ENCODE measurements at places on chromosomes 11 and 22.

- no peak for DNase-seq
Observed at GRCh38 chr22:20194681-20195593, 44.1 kb upstream of the CCDC188 start.

GRCh38 chr22:46082633-46083032 is 67.7 kb upstream of the PPARA start:
- no peak for DNase-seq

- no peak for DNase-seq
Observed at GRCh38 chr11:107736546-107736945, 24.7 kb upstream of the SLN start.

DNA sequence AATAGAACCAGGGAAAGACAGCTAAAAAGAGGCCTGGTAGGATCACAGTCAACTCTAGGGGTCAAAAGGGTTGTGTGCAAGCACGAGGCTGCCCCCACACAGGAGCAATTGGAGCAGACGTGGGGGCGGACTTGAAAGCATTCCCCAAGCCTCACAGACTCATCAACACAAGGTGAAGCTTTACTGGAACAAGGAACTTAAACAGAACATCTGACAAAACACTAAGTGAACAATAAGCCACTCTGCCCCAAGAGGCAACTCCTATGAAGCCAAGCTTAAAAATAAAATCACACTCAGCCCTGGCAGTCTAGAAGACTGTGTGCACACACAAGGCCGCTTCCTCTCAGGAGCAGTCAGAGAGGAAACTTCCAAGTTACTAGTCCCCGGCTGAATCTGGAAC is 32.2 kb upstream of the TEAD1 start:
- no peak for DNase-seq

GRCh38 chr22:50081426-50082196 is 3.6 kb downstream of the MLC1 start:
- peak; percentile 11 for DNase-seq

GRCh38 chr11:128232588-128232987 is 354.8 kb downstream of the ETS1 start:
- DNase-seq = no peak

GRCh38 chr11:32918427-32918826 is 25.8 kb downstream of the QSER1 start:
- no peak for DNase-seq

DNA sequence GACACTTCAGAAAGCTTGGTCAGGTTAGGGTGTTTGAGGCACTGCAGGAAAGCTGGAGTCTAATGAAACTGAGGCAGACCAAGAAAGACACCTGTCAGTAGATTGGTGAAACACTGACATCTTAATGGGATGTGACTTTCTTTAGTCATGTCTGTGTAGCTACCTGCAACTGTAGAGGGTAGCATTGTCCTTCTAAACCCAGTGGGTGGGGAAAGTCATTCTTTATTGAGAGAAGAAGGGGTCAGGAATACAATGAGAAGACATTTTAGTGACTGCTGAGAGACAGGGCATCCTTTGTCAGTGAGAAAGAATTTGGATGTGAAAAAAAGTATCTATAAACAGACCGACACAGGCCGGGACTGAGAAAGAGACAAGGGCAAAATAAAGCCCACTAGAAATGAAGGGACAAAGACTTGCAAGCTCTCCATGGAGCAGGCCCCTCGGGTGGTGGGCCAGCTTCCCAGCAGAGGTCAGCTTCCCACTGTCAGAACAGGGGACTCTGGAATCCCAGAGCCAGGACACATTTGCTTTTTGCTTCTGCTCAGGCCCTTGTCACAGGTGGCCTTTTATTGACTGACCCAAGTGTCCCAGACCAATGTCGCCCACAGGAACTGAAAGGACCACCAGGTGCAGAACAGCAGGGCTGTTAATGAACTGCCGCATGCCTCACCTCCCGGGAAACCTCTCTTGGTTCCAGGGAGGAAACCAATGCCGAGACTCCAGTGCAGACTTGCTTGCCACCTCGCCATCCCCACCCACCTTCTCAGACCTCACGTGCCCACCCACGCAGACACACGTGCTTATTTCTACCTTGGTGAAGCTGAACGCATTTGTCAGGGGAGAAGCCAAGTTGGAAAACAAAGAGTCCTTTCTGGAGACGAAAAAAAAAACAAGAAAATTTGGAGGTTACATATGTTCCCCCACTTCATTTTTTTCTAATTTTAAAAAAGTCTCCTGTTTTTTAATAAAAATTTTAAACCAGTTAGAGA is 212.8 kb downstream of the TENM4 start:
- no peak for DNase-seq

DNA sequence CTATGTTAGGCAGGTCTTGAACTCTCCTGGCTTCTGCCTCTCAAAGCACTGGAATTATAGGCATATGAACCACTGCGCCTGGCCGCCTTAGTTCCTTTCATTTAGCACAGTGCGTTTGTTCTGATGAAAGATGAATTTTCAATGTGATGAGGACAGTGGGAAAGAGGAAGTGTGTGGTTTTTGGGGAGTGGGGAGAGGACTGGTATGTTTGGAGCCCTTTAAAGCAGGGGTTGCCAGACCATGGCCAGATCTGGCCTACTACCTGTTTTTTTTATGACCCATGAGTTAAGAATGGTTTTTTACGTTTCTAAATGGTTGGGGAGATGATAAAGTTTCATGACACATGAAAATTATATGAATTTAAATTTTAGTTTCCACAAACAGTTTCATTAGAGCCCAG is 12.5 kb downstream of the ATXN10 start:
- DNase-seq = no peak

- no peak for DNase-seq
Observed at GRCh38 chr11:36404831-36405230, 105.2 kb downstream of the TRAF6 start.

GRCh38 chr11:95968585-95968984 is 44.7 kb upstream of the MTMR2 start:
- no peak for DNase-seq

DNA sequence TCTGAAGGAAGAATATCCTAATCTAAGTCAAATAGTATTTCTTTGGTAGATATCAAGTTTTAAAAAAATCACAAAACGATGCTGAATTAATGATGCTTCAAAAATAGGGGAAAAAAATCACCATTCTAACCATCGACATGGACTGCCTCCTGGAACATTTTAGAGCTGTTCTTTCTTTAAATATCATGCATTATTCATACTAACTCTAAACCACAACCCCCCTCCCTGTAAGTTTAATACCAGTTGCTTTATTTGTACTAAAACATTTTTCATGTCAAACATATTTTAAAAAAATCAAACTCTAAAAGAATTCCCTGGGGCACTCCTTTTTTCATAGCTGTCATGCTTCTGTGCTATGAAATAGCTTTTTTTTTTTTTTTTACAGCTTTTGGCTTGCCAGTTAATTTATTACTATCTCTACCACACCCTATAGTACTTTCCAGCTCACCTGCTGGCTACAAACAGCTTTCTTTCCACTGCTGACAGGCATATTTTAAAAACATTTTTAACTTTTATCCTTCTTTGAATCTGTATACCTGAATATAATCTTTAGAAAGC is 256.9 kb downstream of the SOX6 start:
- DNase-seq = no peak

- DNase-seq = no peak
Observed at GRCh38 chr22:33887173-33887572, 33.1 kb downstream of the LARGE1 start.

GRCh38 chr11:27619039-27619574 is 81.1 kb downstream of the BDNF start:
- no peak for DNase-seq

DNA sequence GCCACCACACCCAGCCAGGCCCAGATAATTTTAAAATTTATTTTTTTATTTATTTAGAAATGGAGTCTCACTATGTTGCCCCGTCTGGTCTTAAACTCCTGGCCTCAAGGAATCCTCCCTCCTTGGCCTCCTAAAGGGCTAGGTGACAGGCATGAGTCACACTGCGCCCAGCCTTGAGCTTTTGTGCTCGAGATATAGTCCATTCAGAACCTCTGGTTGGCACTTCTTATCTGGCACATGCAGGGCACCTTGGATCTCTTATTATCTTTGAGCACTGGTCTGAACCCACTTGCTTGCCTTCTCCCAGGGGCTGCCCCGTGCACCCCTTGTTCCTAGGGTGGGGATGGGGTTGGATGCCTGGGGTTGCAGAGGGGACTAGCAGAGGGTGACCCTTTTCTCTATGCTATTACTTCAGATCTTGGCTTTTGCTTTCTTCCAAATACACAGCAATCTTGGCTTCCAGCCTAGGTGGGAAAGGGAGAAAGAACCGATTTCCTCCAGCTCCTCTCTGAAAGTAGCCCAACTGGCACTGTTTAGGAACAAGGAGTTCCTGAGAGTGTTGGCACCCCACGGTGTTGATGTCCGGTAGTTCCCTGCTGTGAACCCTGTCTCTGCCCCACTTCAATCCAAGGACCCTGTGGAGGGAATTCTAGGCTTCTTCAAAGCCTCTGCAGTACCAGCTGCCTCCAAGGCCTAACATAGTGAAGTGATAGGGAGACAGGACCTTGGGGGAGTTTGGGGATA is 1.3 kb upstream of the SLC3A2 start:
- no peak for DNase-seq

- no peak for DNase-seq
Observed at GRCh38 chr11:23997356-23997755, 499.5 kb upstream of the LUZP2 start.

GRCh38 chr11:3894128-3894731 is 38.8 kb downstream of the STIM1 start:
- no peak for DNase-seq

DNA sequence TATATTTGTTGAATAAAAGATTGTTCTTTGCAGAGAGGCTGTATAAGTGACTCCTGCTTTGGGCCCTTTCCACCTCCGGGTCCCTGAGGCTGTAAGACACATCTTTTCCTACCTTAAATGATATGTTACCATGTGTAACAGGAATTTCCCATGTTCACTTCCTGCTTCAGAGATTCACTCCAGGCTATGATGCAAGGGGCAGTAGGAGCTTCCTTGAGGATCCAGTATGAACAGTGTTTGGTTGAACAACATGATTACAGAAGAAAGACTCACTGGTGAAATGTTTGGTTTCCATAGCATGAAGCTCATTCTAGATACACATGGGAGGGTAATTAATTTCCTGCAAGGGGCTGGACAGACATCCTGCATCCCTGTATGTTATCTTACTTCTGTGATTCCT is 25.6 kb upstream of the ZDHHC13 start:
- no peak for DNase-seq

DNA sequence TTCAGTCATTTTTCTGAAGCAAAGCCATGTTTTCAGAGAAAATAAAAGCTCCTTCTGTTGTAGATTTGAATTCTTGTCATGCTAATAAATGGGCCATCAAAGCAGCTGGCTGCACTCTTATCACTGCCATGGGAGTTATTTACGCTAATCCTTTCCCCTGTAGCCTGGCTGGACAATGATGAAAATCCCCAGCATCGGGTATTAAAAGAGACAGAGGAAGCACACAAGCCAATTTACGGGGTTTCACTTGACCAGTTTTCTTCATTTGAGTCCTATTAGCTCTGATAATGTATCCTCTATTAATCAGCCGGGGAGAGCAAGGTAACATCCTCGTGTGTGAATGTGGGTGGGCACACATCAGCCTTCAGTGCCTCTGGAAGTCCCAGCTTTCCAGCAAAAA is 470.2 kb upstream of the API5 start:
- no peak for DNase-seq

- DNase-seq = no peak
Observed at GRCh38 chr11:14182833-14183364, 176.1 kb downstream of the RRAS2 start.

GRCh38 chr11:124663861-124664260 is 9.7 kb downstream of the SIAE start:
- no peak for DNase-seq

DNA sequence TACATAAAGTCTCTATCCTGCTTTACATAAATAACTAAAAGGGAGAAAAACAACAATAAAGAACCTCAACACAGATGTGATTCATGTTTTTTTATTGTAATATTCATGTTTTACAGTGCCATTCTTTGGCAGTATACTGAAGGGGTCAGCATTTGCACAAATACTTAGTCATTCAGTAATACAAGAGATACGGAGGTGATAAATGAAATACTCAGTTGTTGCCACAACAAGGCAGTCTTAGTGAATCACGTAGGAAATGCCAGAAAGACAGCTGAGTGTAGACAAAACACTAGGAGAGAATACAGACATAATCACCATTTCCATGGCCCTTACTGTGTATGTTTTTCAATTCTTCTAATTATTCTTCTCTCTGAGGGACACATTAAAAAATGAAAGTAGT is 910.4 kb downstream of the METTL15 start:
- no peak for DNase-seq

DNA sequence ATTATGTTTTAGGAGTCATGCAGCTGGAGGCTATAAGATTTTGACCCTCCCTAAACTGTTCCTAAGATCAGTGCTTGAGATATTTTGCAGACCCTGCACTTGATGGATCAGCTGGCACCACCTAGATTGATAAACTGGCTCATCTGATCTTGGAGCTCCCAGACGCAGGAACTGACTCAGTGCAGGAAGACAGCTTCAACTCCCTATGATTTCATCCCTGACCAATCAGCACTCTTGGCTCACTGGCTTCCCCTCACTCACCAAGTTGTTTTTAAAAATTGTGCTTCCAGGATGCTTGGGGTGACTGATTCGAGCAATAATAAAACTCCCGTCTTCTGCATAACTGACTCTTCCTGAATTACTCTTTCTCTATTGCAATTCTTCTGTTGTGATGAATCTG is 637.5 kb upstream of the FAT3 start:
- DNase-seq = no peak

DNA sequence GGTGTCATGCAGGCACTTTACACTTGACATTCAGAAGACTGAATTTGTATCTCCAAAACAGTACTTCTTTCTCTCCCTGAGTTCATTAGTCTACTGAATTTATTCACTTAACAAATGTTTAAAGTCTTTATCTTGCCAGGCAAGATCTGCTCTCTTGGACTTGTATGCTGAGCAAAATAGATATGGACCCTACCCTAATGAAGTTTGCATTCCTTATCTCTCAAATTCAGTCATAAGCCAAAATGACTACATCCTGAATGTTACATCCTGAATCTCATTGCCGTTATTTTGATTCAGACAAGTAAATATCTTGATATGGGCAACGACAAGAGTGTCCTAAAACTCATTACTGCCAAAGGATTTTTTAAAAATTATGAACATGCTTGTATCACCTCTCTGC is 29.7 kb downstream of the FAR1 start:
- DNase-seq = no peak

DNA sequence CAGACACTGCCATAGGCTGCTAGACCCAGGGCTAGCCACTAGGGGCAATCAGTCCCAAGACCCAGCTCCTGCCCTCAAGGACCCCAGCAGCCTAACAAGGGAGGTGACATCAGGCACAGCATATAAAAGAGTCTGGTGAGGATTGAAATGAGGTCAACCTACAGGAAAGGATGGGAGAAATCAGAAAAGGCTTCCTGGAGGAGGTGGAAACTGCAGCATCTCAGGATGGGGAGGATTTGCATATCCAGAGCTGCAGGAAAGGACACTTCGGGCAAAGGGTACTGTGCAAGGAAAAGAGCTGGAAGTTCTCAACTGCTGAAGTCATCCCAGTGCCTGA is 2.9 kb upstream of the ARFGAP2 start:
- peak; percentile 83 for DNase-seq

DNA sequence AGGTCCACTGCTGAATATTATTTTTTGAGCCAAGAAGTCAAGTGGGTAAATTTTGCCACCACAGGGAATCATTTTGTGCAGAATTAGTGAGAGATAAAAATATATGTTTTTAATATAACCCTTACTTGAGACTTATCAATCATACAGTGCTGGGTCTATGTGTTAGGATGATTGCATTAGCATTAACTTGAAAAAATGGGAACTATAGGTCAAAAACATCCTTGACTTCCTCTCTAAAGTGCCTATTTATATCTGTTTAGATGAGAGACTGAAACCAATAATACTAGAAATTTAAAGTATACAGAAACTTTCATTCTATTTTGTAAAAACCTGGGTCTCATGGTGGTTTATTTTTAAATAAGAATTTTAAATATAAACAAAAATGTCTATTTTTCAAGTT is 65.1 kb upstream of the CARD18 start:
- no peak for DNase-seq

All from HuH-7.5 (cell line).